ENCODE measurements at places on chromosomes 3 and 15. TPM values are rescaled to one million over a fixed set of nuclear protein-coding genes. Genes with fewer than 3 reads are reported as not detected.

RTP4 gene
- not detected for total RNA-seq

RBM6 gene
- total RNA-seq, result 26.0 TPM

RLBP1 gene
- total RNA-seq, result not detected

RNU5B-1 gene
- total RNA-seq, result not detected

FGD5 gene
- 0.06 TPM for total RNA-seq

RETNLB gene
- total RNA-seq, result not detected

TGM5 gene
- not detected for total RNA-seq

PCYT1A gene
- total RNA-seq, result 29.3 TPM

CFAP161 gene
- not detected for total RNA-seq

HIGD2B gene
- total RNA-seq, result not detected

TEX9 gene
- 5.4 TPM for total RNA-seq

ZNF662 gene
- not detected for total RNA-seq

CCDC80 gene
- 41.8 TPM for total RNA-seq

TMCO5A gene
- not detected for total RNA-seq

PIK3CA gene
- 7.1 TPM for total RNA-seq

TYRO3 gene
- total RNA-seq, result 14.4 TPM

ULK4 gene
- 5.7 TPM for total RNA-seq

TP53BP1 gene
- 19.8 TPM for total RNA-seq

SNX4 gene
- 21.4 TPM for total RNA-seq

CPLX3 gene
- total RNA-seq, result 0.07 TPM

SLC6A11 gene
- total RNA-seq, result 0.03 TPM

PTX3 gene
- 0.78 TPM for total RNA-seq

SUCNR1 gene
- total RNA-seq, result 0.09 TPM

NR2C2 gene
- total RNA-seq, result 16.7 TPM

CNTN6 gene
- not detected for total RNA-seq

MAP3K13 gene
- 13.5 TPM for total RNA-seq

KNL1 gene
- 6.5 TPM for total RNA-seq

TNFSF10 gene
- not detected for total RNA-seq

GOLGA6A gene
- 0.09 TPM for total RNA-seq

CADPS gene
- total RNA-seq, result not detected

Measured in A549 treated with GW870086 at 1 μM for 4 hours (cell line).